ENCODE measurements at places on chromosomes 7 and 10.

DNA sequence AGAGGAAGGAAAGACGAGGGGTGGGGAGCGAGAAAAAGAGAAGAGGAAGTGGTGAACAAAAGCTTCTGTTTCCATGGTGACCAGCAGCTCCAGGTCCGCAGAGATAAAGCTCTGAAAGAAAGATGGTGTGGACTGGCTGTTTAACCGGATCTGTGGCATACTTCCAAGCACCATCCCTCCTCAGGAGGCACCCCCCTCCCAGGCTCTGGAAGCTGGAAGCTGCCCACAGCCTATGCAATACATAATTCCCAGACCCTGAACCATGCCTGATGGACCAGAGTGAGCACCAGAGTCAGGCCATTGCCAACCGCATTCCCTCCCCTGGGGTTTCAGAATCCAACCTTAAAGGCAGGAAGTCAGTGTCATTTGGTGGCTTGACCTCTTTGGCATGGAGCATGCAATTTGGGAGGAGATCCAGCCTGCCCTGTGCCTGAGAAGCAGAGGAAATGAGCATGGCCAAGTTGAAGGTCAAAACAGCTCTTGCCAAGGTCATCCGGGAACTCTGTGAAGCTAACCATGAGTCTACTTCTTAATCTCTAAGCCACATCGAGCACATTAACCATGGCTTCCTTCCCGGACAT, 22.2 kb upstream of the CPXM2 start:
- peak; percentile 31 for DNase-seq

DNA sequence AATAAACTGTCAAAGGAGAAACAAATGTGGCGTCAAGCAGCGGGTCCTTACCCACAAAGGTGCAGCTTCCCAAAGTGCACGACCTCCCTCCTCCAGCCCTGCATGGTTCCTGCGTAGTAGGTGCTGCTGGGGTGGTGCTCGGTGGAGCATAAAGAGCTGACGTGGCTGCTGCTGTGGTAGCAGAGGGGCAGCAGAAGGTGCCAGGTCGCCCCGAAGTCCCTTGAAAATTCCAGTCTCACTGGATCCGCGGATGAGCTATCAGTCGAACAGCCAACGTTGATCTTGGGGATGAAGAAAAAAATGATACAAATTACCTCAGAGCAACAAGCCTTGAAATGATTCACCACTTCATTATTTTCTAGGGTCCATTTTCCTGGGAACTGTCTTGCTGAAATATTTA, 105.0 kb upstream of the SLC26A5 start:
- DNase-seq: no peak

GRCh38 chr10:92153-92552, 43.1 kb upstream of the TUBB8 start:
- no peak for DNase-seq

GRCh38 chr10:111344804-111345203, 268.0 kb downstream of the ADRA2A start:
- no peak for DNase-seq

DNA sequence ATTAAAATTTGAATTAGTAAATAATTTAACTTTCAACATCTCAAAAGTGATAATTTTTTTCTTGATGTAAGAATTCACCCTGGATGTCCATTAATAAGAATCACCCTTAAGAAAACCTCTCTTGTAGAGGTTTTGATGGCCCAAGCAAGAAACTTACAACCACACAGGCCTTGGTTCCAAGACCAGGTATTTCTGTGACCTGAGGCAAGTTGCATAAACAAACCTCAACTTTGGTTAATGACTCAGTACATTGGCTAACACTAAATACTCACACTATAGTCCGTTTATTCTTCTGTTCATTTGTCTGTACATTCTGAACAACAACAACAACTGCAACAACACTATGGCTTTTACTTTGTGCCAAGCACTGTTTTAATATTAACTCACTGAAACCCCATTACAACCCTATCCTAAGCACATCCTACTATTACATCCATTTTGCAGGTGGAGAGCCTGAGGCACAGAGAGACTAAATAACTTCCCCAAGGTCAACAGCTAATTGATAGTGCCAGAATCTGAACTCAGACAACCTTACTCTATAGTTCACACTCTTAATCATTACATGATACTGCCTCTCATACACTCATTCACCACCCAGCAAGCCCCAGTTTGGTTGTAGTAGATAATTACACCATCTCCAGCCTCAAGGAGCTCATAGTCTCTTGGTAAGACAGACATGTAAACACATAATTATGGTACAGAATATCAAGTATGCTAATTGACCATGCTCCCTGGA, 6.6 kb downstream of the ANK3 start:
- no peak for DNase-seq

DNA sequence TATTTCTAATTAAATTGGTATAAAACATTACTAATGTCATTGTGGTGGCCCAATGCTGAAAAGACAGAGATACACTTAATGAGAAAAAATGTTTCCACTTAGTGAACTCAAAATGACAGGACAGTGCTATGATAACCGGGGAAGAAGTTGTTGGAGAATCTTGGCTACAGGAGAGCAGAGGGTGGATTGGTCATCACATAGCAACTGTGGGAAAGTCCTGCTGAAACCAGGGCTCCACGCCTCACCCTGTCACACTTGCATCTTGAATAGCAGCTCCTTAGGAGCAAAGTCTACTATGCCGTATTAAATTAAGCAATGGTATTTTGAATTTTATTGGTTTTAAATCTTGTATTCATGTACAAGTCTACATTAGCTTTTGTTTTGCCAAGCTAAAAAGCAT, 225.5 kb downstream of the KLF6 start:
- no peak for DNase-seq

DNA sequence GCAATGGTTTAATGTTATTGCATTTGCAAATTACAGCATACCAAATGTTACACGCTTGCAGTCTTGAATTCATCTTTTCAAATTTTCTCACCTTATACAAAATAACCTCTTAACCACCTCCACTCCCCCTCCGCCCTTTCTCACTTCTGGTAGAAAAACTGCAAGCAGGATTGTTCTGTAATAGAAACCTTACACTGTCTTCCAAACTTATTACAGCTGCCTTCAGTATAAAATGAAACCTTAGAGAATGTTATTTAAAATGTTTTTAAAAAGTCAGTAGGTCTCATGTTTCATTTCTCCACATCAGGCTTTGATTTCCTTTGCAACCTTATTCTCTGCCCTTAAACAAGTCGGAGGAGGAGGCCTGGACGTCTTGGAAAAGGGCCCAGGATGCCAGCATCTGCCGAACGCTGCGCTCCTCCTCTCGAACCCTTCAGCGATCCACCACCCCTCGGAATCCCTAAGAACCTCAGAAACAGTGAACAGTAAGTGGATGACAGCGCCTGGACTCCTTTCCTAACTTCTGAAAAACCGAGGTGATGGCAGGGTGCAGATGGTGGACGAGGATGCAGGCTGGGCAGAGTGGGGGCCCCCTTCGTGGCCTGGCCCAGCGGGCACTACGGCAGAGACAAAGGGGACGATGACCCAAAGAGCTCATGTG, 74.0 kb downstream of the FGFR2 start:
- no peak for DNase-seq

DNA sequence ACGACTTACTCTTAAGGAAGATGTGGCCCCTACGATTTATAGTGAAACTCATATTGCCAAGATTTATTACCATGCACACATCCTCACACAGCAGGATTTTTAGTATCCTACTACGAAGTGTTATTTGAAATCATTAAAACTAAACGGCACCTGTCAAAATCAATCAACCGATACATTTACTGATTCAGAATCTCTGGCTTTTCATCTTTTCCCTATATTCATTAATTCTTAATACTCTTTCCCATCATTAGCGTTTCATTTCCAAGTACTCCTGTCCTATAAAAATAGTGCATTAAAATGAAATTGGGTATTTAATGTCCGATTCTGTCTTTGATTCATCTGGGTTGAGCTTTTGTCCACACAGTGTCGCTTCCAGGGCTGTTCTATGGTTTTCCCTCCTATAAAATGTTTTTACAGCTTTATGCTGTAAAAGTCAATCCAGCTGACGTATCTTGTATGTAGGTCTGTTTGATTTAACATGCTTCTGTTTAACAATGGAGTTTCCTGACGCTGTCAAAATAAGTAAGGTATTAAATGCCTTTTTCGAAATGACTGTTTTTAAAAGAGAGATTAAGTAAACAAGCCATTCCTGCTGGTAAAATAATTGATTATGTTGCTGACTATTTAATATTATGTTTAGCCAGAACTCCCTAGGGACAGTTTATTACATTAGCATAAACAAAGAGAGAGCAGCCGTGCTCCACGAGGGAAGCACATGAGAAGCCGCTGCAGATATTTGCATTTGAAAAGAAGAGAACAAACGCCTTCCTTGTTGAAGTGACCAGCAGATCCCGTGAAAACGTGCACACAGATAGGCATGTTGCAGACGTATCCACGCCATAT, 22.3 kb upstream of the SFMBT2 start:
- no peak for DNase-seq

DNA sequence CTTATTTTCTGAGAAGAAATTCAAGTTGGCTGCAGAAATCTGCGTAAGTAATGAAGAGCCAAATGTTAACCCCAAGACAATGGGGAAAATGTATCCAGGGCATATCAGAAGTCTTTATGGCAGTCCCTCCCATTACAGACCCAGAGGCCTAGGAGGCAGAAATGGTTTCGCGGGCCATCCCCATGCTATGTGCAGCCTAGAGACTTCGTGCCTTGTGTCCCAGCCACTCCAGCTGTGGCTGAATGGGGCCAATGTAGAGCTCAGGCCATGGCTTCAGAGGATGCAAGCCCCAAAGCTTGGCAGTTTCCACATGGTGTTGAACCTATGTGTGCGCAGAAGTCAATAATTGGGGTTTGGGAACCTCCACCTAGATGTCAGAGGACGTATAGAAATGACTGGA, 131.9 kb downstream of the GPR37 start:
- DNase-seq: no peak

DNA sequence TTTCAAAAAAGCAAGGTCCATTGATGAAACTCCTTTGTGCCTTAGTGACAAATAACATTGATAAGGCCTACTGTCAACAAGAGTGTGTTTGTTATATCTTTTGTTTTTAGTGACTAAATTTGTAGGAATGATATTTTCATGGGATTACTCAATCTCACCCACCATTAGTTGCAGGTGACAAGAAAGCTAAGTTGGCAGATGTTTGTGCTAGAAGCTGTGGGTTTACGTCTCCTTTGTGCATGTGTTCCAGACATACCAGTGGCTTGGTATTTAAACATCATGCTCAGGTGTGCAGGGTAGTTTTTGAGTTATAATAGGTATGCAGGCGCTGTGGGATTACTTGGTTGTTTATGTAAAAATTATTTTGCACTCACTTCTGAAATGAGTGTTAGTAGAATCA, 178.6 kb downstream of the ANKRD30A start:
- DNase-seq: no peak

- no peak for DNase-seq
These were observed 427.2 kb upstream of the KLF6 start for GRCh38 chr10:4212111-4212630.

DNA sequence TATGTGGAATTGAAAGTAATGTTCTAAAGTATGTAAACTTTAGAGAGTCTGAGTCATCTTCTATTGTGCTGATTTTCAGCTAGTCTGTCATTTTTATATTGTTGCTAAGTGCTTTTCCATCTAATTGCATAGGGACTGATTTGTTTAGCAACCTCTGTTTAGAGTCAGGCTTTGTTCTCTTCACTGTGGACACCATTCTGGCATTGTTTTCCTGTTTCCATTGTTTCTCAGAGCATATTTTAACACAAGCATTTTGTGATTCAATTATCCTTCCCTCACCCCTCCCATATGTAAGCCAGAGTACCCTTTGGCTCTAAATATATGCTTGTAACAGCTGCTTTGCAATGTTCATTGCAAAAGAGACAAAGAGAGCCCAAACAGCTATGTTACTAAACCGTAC, 748.4 kb upstream of the PHF14 start:
- no peak for DNase-seq

- no peak for DNase-seq
These were observed 5.4 kb downstream of the TNRC18 start for GRCh38 chr7:5418285-5418582.

DNA sequence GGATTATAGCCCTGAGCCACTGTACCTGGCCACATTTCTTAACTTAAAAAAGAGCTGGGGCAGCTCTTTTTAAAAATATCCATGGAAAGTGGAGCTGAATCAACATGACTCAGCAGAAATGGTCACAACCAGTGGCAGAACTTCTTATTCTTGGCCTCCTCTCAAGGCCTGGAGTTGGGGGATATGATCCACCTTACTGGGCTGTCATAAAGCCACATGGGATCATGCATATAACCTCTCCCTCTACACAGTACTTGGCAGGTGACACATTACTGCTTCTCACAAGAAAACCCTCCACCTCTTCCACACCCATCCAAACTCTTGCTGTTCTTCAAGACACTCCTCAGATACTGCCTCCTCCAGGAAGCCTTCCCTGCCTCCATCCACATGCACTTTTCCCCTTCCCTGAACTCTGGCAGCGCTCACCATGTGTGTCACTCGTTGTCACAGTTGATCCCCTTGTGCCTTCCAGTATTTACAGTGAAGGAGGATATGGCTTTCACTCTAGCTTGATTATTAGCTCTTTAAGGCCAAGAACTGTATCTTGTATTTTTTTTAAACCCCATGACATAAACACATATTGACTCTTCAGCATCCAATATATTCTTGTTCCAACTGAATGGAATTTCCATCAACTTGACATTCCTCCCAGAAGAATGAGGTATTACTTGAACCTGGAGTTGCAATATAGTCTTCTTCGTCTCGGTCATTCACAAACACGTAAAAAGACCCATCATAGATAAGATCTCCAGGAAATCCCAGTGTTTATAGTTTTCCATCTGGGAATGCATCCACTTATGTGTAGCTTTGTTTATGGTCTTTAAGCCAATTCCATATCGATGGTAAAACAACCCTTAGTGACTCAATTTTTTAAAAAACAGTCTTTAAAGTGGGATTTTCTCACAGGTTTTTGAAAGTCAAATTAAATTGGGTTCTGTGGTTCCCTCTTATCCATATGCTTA, 85.5 kb downstream of the TBXAS1 start:
- no peak for DNase-seq

- no peak for DNase-seq
These were observed 5.9 kb upstream of the ITGA8 start for GRCh38 chr10:15725603-15726002.

DNA sequence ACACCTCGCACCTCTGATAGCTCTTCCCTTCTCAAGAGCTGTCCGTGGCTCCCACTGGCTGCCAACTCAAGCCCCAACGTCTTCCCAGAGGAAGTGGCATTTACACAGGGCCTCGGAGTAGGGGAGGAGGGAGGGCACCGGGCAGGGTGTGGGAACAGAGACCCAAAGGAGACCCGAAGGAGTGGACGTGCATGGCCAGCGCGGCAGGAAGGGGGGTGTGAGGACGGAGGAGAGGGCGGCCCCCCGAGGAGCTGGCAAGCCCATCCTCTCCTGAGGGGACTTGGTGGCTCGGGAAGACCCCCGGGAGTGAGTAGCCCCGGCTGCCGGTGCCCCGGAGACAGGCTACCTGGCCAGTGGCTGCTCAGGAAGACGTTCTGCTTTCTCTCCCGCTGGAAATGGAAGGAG, 85.9 kb downstream of the FOXL3 start:
- no peak for DNase-seq

DNA sequence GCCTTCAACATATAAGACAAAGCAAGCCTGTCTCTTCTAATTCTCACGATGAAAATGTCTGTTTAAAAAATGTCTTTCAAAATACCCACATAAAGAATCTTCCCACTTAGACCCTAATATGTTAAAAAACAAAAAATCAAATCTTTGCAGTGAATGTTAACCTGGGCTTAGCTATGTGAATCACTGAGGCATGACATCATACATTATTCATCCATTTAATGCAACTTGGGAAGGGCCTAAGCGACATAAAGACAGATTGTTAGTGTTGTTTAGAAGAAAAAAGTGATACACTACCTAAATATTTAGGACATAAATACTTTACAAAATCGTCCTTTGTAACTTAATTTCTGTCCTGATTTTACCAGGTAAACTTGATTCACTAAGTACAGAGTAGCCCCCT, 648.5 kb upstream of the NRP1 start:
- no peak for DNase-seq

Measured in CD8-positive, alpha-beta T cell (primary cell).